ENCODE measurements at places on chromosomes 2 and 18.
A peak's percentile ranks its signal among the peaks of the same experiment; 100 is the strongest.

DNA sequence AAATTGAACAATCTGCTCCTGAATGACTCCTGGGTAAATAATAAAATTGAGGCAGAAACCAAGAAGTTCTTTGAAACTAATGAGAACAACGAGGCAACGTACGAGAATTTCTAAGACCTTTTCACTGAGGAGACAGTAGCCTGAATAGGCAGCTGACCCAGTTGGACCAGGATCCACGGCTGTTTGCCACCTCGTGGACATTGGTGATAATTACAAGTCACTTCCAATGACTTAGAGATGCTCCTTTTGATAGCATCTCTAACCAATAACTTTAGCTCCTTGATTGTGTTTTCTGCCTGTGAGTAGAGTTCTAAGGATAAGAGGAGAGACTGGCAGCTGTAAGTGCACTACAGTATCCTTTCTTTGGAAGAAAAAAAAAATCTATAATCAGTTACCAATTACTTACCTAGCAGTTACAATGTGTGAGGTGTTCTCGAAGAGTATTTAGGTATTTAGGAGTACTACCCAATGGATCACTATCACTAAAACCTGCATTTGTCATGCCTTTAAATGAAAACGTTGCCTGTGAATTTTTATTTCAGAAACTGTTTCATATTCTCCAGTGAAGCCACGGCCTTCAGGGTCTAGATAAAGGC, 31.3 kb upstream of the CNTNAP5 start:
- no peaks in the 10 kb centered on the region for H3K27me3 ChIP-seq
- H3K4me3 ChIP-seq: no peak overlapping the region
- no peaks in the 10 kb centered on the region for H3K36me3 ChIP-seq
- peaks cover 5% of the 10 kb centered on the region for H3K4me1 ChIP-seq
- peak; percentile 2 for DNase-seq
- H3K27ac ChIP-seq: no peak overlapping the region

- peak overlapping the region; percentile 80 for H3K27ac ChIP-seq
- H3K36me3 ChIP-seq: peaks cover 4% of the 10 kb centered on the region
- no peak for DNase-seq
- H3K4me1 ChIP-seq: peaks cover 16% of the 10 kb centered on the region
- no peaks in the 10 kb centered on the region for H3K27me3 ChIP-seq
Measured at GRCh38 chr2:40032650-40033319, 253.7 kb upstream of the THUMPD2 start.

- no peak for DNase-seq
- H3K27me3 ChIP-seq: no peaks in the 10 kb centered on the region
- H3K36me3 ChIP-seq: no peaks in the 10 kb centered on the region
- H3K27ac ChIP-seq: no peak overlapping the region
Measured at GRCh38 chr2:223203971-223204929, 152.3 kb downstream of the KCNE4 start.

DNA sequence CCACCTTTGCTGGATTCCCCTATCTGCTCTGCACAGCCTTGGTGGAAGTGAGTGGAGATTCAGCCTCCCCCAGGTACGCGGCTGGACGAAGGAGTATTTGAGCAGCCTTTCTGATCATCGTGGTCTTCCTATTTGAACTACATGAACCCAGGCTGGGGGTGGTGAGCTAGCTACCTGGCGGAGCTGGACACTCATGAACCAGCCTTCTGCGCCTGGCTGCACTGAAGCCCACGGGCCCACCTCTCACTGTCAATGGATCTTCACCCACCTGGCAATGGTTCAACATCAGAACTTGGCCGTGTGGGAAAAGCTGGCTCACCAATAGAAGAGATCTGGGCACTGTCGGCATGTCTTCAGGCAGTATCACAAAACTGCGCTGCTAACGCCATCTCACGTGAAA, 35.4 kb downstream of the ANKMY1 start:
- H3K27ac ChIP-seq: no peak overlapping the region
- no peaks in the 10 kb centered on the region for H3K27me3 ChIP-seq
- H3K4me3 ChIP-seq: no peak overlapping the region
- H3K36me3 ChIP-seq: peaks cover 57% of the 10 kb centered on the region
- DNase-seq: no peak
- no peaks in the 10 kb centered on the region for H3K4me1 ChIP-seq

DNA sequence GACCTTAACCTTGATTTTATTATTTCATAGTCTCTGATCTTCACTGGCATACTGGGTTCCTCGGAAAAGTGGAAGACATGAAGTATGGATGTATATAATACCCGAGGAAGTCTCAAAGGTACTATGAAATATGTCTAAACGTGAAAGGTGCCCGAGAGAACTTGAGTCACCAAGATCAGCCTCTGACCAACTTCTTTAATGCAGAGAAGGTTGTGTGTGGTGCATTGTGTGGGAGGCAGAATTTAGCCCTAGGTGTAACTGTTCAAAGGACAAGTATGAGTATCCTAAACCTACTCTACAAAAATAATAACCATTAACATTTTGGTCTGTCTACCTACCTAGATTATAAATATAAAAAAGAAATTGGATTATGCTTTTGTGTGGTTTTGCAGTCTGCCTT, 36.1 kb downstream of the OSBPL6 start:
- no peak for DNase-seq
- H3K4me1 ChIP-seq: no peaks in the 10 kb centered on the region
- H3K27me3 ChIP-seq: no peaks in the 10 kb centered on the region
- no peak overlapping the region for H3K27ac ChIP-seq
- no peaks in the 10 kb centered on the region for H3K36me3 ChIP-seq

GRCh38 chr2:166180951-166181812, 53.4 kb upstream of the SCN1A start:
- H3K4me3 ChIP-seq: no peak overlapping the region
- DNase-seq: peak; percentile 27
- no peak overlapping the region for H3K27ac ChIP-seq
- H3K36me3 ChIP-seq: no peaks in the 10 kb centered on the region
- peaks cover 1% of the 10 kb centered on the region for H3K27me3 ChIP-seq
- no peaks in the 10 kb centered on the region for H3K4me1 ChIP-seq

- no peaks in the 10 kb centered on the region for H3K4me1 ChIP-seq
- DNase-seq: no peak
- H3K4me3 ChIP-seq: no peak overlapping the region
- H3K27me3 ChIP-seq: no peaks in the 10 kb centered on the region
- no peaks in the 10 kb centered on the region for H3K36me3 ChIP-seq
Measured at GRCh38 chr18:44569391-44570055, 111.2 kb upstream of the SETBP1 start.

- H3K36me3 ChIP-seq: no peaks in the 10 kb centered on the region
- H3K27me3 ChIP-seq: no peaks in the 10 kb centered on the region
- no peak overlapping the region for H3K4me3 ChIP-seq
- no peaks in the 10 kb centered on the region for H3K4me1 ChIP-seq
Measured at GRCh38 chr2:180609626-180610340, 370.6 kb upstream of the UBE2E3 start.

DNA sequence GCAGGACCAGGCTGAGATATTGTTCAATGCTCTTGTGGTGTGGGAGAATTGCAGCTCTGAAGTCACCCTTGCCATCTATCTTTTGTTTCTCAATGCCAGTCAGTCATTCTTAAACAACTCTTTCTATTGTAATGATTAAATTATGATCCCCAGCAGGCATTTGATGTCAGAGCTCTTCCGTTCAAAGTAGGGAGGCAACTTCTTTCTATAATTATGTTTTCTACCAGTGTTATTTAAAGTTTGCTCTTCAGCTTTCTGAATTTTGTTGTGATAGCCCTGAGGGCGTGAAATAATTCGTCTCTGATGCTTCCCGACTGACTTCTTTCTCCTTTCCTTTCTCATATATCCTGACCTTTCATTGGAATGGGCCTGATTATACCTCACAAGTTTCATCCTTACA, 161.4 kb upstream of the KLHL14 start:
- no peaks in the 10 kb centered on the region for H3K27me3 ChIP-seq
- H3K27ac ChIP-seq: no peak overlapping the region
- no peak for DNase-seq
- H3K4me3 ChIP-seq: no peak overlapping the region
- no peaks in the 10 kb centered on the region for H3K4me1 ChIP-seq

DNA sequence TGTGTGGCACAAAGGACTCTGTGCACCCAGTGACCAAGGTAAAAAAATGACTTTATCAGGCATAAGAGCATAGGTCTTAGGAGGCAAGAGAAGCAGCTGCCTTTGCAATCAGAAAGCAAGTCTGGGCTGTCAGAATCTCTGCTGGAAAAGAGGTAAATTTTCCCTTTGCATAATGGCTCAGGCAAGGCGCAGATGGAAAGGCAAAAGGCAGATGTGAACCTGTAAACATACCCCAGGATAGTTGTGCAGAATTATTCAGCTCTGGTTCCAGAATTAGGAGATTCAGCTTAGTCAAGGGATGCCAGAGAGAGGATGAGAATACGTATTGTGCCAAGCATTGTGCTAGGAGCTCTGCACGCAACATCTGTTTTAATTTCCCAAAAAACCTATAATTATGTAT, 258.7 kb downstream of the CLIP4 start:
- H3K27me3 ChIP-seq: peaks cover 13% of the 10 kb centered on the region
- no peaks in the 10 kb centered on the region for H3K36me3 ChIP-seq
- H3K27ac ChIP-seq: no peak overlapping the region
- H3K4me3 ChIP-seq: no peak overlapping the region
- no peak for DNase-seq

GRCh38 chr2:239328351-239329191, 72.2 kb downstream of the HDAC4 start:
- peaks cover 55% of the 10 kb centered on the region for H3K4me1 ChIP-seq
- peaks cover 10% of the 10 kb centered on the region for H3K36me3 ChIP-seq
- no peak overlapping the region for H3K27ac ChIP-seq
- DNase-seq: no peak
- no peak overlapping the region for H3K4me3 ChIP-seq

DNA sequence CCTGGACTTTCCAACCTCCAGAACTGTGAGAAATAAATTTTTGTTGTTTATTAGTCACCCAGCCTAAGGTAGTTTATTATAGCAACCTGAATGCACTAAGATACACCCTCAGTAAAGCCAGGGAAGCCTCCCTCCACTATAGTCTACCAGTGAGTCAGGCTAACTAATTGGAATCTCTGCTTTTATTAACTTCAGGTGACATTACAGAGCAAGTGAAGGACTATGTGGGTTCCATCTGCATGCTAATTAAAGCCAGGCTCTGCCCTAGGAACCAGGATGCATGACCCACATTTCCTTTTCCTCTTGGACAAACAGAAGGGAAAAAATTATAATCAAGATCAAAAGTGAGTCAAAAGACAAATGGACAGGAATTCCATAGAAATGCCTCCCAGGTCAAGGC, 56.1 kb downstream of the ZC3H8 start:
- DNase-seq: no peak
- H3K4me3 ChIP-seq: no peak overlapping the region
- H3K4me1 ChIP-seq: peaks cover 29% of the 10 kb centered on the region
- no peak overlapping the region for H3K27ac ChIP-seq

DNA sequence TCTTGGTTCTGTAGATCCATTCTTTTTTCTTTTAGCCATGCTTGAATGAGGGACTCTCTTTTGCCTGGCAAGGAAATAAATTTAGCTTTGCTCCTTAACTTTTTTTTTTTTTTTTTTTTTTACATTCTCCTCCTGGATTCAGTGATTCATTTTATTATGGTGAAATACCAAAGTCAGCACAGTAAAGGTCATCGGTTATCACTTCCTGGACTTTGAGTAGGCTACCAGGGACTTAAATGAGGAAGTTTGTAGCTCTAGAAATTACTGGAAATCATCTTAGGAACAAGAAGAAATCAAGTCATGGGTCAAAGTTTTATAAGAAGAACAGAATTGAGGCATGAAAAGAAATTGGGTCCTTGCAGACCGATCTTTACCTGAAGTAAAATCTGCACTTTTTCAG, 75.0 kb downstream of the SOCS6 start:
- H3K27me3 ChIP-seq: peaks cover under 1% of the 10 kb centered on the region
- no peak for DNase-seq
- no peaks in the 10 kb centered on the region for H3K36me3 ChIP-seq
- H3K4me1 ChIP-seq: no peaks in the 10 kb centered on the region

DNA sequence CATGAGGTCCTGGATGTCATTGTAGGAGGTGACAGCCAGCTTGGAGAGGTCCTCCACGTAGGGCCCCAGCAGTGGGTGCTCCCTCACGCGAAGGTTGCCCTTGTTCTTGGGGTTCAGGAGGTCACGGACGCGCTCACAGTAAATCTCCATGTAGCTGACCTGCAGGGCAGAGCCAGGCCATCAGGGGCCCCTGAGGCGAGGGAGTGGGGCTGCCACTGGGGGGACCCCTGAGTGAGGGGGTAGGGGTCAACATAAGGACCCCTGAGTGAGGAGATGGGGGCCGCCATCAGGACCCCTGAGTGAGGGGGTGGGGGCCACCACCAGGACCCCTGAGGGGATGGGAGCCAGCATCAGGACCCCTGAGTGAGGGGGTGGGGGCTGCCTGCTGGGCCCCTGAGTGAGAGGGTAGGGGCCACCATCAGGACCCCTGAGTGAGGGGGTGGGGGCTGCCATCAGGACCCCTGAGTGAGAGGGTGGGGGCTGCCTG, 33.6 kb downstream of the KIF1A start:
- no peak overlapping the region for H3K4me3 ChIP-seq
- DNase-seq: no peak
- H3K27ac ChIP-seq: no peak overlapping the region
- H3K27me3 ChIP-seq: peaks cover 4% of the 10 kb centered on the region
- H3K4me1 ChIP-seq: no peaks in the 10 kb centered on the region
- H3K36me3 ChIP-seq: no peaks in the 10 kb centered on the region

- H3K4me1 ChIP-seq: no peaks in the 10 kb centered on the region
- H3K4me3 ChIP-seq: no peak overlapping the region
- peaks cover 30% of the 10 kb centered on the region for H3K27me3 ChIP-seq
- DNase-seq: no peak
- no peak overlapping the region for H3K27ac ChIP-seq
Measured at GRCh38 chr2:39657287-39657937, 8.3 kb upstream of the TMEM178A start.

DNA sequence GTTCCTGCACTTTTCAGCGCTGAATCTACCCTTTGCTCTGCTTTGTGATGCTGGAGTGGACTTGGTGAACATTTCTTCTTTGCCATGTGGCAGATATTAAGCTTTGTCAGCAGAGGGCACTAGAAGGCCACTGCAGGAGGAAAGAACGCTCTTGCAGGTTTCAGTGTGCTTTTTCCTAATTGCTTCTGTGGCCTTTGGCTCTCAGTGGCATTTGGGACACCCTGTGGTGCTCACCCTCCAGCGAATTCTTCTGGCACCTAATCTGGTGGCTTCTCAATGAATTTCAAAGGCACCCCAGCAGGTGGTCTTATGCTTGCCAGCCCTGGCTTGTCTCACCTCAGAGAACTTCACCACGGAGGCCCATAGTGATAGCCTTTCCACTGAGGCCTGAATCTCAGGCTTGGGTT, 146.7 kb downstream of the MYO3B start:
- no peak overlapping the region for H3K27ac ChIP-seq
- peak; percentile 22 for DNase-seq
- H3K27me3 ChIP-seq: peaks cover 10% of the 10 kb centered on the region

DNA sequence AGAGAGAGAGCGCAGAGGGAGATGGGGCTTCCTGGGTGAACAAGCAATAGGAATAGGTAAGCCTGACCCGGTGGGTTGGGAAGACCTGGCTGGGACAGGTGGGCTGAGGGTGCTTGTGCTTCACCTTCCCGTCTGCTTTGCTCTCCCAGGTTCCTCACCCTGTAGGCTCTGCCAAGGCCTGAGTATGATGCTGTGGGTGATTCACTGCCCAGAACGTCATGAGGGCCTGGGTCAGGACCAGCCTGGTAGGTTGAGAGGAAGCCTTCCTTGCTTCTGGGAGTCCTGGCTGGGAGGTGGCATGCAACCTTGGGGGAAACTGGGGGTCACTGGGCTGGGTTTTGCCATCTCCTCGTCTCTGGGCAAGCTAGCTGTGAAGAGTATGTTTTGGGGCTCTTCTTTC, 220.2 kb upstream of the APCDD1 start:
- H3K27me3 ChIP-seq: no peaks in the 10 kb centered on the region
- no peaks in the 10 kb centered on the region for H3K36me3 ChIP-seq
- H3K4me3 ChIP-seq: no peak overlapping the region
- no peak for DNase-seq

GRCh38 chr2:69843993-69844392, 14.5 kb downstream of the GMCL1 start:
- peaks cover 32% of the 10 kb centered on the region for H3K36me3 ChIP-seq
- H3K27ac ChIP-seq: no peak overlapping the region
- DNase-seq: no peak
- no peak overlapping the region for H3K4me3 ChIP-seq
- no peaks in the 10 kb centered on the region for H3K27me3 ChIP-seq

Data from activated naive CD8-positive, alpha-beta T cell treated with anti-CD3 and anti-CD28 coated beads, Interleukin-2, amount 50 U/mL, for 24 hours (primary cell).